ENCODE measurements at places on chromosomes 1 and 21.

DNA sequence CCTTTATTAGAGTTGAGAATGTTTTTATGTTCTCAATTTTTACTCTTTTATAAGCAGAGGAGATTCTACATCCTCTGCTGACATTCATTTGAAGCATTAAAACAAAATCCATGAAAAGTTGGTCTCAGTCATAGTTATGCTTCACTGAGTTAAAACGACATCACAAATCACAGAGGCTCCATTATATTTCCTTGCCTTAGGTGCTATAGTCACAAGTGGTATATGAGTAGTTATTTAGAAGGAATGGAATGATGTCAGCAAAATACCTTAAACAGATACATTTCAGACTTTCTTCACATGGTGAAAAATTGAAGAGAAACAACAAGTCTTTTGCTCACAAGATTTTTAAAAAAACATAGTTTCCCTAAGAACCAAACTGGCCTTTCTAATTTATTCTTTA is 11.7 kb upstream of the METTL13 start:
- H3K4me1 ChIP-seq: no peaks in the 10 kb centered on the region
- no peaks in the 10 kb centered on the region for H3K36me3 ChIP-seq
- no peak overlapping the region for H3K27ac ChIP-seq
- DNase-seq: no peak
- H3K4me3 ChIP-seq: no peak overlapping the region

DNA sequence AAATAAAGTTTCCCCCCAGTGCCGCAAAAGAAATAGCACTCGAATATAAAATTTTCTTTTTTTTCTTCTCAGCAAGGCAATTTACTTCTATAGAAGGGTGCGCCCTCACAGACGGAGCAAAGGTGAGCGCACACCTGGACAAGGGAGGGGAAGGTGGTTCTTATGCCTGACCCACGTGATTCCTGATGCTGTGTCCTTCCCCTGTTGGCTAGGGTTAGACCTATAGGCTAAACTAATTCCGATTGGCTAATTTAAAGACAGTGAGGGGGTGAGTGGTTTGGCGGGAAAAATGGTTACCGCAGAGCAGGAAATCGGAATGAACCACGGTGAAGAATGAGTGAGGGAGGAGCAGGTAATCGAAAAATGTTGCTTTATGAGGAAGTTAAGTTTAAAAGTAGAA is 607 bp upstream of the FAAH start:
- no peaks in the 10 kb centered on the region for H3K36me3 ChIP-seq
- H3K4me1 ChIP-seq: no peaks in the 10 kb centered on the region
- no peak for DNase-seq
- H3K27me3 ChIP-seq: peaks cover 40% of the 10 kb centered on the region
- no peak overlapping the region for H3K27ac ChIP-seq
- H3K4me3 ChIP-seq: no peak overlapping the region

DNA sequence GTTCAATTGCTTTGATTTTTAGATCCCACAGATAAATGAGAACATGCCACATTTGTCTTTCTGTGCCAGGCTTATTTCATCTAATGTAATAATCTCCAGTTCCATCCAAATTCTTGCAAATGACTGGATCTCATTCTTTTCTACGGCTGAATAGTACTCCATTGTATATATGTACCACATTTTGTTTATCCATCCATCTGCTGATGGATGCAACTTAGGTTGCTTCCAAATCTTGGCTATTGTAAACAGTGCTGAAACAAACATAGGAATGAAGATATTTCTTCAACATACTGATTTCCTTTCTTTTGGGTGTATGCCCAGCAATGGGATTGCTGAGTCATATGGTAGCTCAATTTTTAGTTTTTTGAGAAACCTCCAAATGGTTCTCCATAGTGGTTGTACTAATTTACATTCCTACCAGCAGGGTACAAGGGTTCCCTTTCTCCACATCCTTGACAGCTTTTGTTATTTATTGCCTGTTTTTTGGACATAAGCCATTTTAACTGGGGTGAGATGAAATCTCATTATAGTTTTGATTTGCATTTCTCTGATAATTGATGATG is 344.4 kb downstream of the KCTD3 start:
- H3K4me1 ChIP-seq: no peaks in the 10 kb centered on the region
- no peak overlapping the region for H3K4me3 ChIP-seq
- H3K27me3 ChIP-seq: no peaks in the 10 kb centered on the region

- no peak overlapping the region for H3K27ac ChIP-seq
- H3K36me3 ChIP-seq: no peaks in the 10 kb centered on the region
- no peak for DNase-seq
- peaks cover 3% of the 10 kb centered on the region for H3K4me1 ChIP-seq
- no peaks in the 10 kb centered on the region for H3K27me3 ChIP-seq
These were observed 106.8 kb downstream of the ZBTB18 start for GRCh38 chr1:244157731-244158438.

DNA sequence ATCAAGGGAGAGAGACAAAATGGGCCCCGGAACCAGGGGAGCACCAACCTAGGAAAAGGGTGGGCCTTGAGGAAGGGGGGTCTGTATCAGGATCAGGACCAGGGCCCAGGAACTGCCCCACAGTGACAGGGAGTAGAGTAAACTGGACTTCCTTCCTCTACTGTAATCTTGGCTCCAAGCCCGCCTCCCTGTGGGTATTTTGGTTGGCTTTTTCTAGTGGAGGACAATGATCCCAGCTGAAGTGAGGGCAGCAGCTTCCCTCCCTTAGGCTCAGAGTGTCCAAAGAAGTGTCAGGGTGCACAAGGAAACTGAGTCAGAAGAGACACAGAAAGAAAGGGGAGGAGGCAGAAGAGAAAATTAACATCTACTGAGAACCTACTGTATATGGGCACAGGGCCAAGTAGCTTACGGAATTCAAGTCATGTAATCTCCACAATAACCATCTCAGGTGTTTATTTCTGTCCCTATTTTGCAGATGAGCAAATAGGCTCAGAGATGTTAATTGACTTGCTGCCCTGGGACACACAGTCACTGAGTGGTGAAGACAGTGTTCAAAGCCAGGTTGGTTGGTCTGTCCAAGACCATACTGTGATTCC is 4.8 kb downstream of the UBQLN4 start:
- no peak for DNase-seq
- no peaks in the 10 kb centered on the region for H3K27me3 ChIP-seq
- no peaks in the 10 kb centered on the region for H3K4me1 ChIP-seq
- no peak overlapping the region for H3K4me3 ChIP-seq
- H3K36me3 ChIP-seq: peaks cover 25% of the 10 kb centered on the region

- no peak overlapping the region for H3K27ac ChIP-seq
- H3K4me3 ChIP-seq: no peak overlapping the region
These were observed 661.0 kb upstream of the PTBP2 start for GRCh38 chr1:96060621-96061020.

GRCh38 chr1:167878372-167879160 is 35.4 kb downstream of the ADCY10 start:
- DNase-seq: no peak
- H3K27me3 ChIP-seq: no peaks in the 10 kb centered on the region
- H3K4me1 ChIP-seq: peaks cover 10% of the 10 kb centered on the region
- H3K27ac ChIP-seq: no peak overlapping the region
- no peak overlapping the region for H3K4me3 ChIP-seq
- H3K36me3 ChIP-seq: no peaks in the 10 kb centered on the region

- H3K4me3 ChIP-seq: no peak overlapping the region
- H3K4me1 ChIP-seq: peaks cover 20% of the 10 kb centered on the region
- peak; percentile 92 for DNase-seq
- H3K36me3 ChIP-seq: no peaks in the 10 kb centered on the region
These were observed 81.3 kb upstream of the KAZN start for GRCh38 chr1:14516974-14517840.

DNA sequence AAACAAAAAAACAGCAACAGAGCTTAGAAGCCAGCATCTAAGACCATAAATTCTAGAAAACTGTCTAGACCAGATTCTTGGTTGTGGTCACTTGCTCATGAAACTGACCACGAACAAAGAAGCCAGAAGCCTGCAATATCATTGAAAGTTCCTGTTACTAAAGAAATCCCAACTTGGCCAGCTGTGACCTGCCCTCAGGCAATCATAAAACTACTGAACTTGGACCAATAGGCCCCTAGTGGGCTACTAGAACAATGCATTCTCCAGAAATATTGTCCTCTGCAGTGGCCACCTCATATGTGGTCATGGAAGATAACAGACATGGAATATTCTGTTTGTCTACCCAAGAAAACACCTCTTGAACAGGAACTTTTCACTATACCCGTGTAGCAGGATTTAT is 87.7 kb downstream of the SPATA17 start:
- no peaks in the 10 kb centered on the region for H3K4me1 ChIP-seq
- no peaks in the 10 kb centered on the region for H3K27me3 ChIP-seq
- H3K4me3 ChIP-seq: no peak overlapping the region
- DNase-seq: no peak
- no peaks in the 10 kb centered on the region for H3K36me3 ChIP-seq

GRCh38 chr1:26530410-26530894 is 891 bp downstream of the RPS6KA1 start:
- DNase-seq: no peak
- peak overlapping the region; percentile 68 for H3K4me3 ChIP-seq
- no peaks in the 10 kb centered on the region for H3K36me3 ChIP-seq

DNA sequence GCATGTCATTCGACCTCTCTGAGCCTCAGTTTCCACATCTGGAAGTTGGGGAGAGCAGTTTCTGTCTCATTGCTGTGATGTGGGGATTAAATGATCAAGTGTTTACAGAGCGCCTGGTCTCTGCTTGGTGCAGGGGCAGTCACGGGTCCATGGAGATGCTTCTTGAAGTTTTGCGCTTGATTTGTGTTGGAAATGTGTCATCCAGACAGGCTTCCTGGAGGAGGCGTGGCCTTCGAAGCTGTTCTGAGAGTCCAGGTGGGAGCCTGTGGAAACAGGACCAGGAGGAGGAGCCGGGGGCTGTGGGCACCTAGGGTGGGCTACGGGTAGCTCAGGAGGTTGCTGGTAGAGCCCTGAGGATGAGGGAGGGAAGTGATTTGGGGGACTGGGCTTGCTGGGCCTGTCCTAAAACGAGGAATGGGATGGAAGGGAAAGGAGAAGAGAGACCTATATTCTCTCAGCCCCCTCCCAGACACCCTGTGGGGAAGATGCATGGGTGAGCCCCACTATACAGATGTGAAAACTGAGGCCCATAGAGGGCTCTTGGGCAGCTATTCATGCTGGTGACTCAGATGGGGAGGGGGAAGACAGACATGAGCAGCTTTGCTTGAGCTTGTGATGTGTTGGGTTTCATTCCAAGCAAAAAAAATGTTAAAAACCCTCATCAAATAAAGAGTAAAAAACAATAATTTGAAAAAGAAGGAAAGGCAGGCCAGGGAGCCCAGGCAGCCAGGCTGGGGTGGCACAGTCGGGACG is 107.2 kb upstream of the WNT4 start:
- H3K27me3 ChIP-seq: peaks cover 80% of the 10 kb centered on the region
- no peaks in the 10 kb centered on the region for H3K4me1 ChIP-seq
- no peak overlapping the region for H3K27ac ChIP-seq
- DNase-seq: no peak
- H3K36me3 ChIP-seq: no peaks in the 10 kb centered on the region

GRCh38 chr1:2483026-2483425 is 6.9 kb downstream of the PLCH2 start:
- no peaks in the 10 kb centered on the region for H3K4me1 ChIP-seq
- no peak overlapping the region for H3K27ac ChIP-seq

- H3K4me1 ChIP-seq: peaks cover 21% of the 10 kb centered on the region
- H3K36me3 ChIP-seq: no peaks in the 10 kb centered on the region
- no peak overlapping the region for H3K4me3 ChIP-seq
- H3K27me3 ChIP-seq: no peaks in the 10 kb centered on the region
- no peak for DNase-seq
- H3K27ac ChIP-seq: no peak overlapping the region
These were observed 31.0 kb downstream of the UCK2 start for GRCh38 chr1:165858364-165858823.

- no peak overlapping the region for H3K4me3 ChIP-seq
- H3K27ac ChIP-seq: peak overlapping the region; percentile 2
- no peaks in the 10 kb centered on the region for H3K27me3 ChIP-seq
- peaks cover 49% of the 10 kb centered on the region for H3K4me1 ChIP-seq
- DNase-seq: no peak
- peaks cover 13% of the 10 kb centered on the region for H3K36me3 ChIP-seq
These were observed 51.0 kb downstream of the COL18A1 start for GRCh38 chr21:45455674-45456583.

- H3K36me3 ChIP-seq: no peaks in the 10 kb centered on the region
- no peak overlapping the region for H3K27ac ChIP-seq
- H3K4me1 ChIP-seq: no peaks in the 10 kb centered on the region
- no peak overlapping the region for H3K4me3 ChIP-seq
These were observed 497.8 kb upstream of the ADAMTS5 start for GRCh38 chr21:27464648-27465047.

GRCh38 chr21:27734146-27734545 is 767.3 kb upstream of the ADAMTS5 start:
- H3K36me3 ChIP-seq: no peaks in the 10 kb centered on the region
- H3K27ac ChIP-seq: no peak overlapping the region
- peak; percentile 91 for DNase-seq
- no peak overlapping the region for H3K4me3 ChIP-seq
- no peaks in the 10 kb centered on the region for H3K27me3 ChIP-seq

- no peak overlapping the region for H3K27ac ChIP-seq
- no peak overlapping the region for H3K4me3 ChIP-seq
- no peaks in the 10 kb centered on the region for H3K27me3 ChIP-seq
- peaks cover 20% of the 10 kb centered on the region for H3K4me1 ChIP-seq
- peaks cover 2% of the 10 kb centered on the region for H3K36me3 ChIP-seq
These were observed 4.2 kb downstream of the B3GALT6 start for GRCh38 chr1:1236176-1236763.

All from IMR-90 (cell line).